ENCODE measurements at places on chromosomes 3 and 15.

DNA sequence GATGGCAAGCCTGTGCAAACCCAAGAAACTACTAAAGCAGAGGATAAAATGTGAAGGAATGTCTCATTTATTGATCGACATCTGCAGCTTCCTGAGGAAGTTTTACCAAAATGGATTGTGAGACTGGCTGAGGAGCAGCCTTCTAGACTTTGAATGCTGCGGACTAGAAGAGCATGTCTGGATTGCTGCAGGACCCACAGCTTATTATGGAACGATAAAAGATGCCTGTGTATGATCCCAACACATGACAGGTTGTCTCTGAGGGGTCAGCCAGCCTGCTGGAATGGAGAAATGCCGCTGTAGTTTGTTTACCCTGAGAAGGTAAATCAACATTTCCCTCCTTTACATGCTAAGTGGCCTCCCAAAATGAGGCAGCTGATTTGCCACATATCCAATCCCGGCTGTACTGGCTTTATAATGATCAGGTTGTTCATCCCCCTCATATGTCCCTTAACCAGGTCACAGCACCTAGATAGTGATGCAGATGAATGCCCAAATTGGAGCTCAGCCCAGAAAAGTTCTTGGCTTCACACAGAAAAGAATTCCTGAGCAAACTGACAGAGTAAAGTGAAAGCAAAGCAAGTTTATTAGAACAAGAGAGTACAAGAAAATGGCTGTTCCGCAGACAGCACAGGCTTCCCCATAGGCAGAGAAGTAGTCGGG lies 63.9 kb downstream of the IL12A start:
- no peak for DNase-seq

DNA sequence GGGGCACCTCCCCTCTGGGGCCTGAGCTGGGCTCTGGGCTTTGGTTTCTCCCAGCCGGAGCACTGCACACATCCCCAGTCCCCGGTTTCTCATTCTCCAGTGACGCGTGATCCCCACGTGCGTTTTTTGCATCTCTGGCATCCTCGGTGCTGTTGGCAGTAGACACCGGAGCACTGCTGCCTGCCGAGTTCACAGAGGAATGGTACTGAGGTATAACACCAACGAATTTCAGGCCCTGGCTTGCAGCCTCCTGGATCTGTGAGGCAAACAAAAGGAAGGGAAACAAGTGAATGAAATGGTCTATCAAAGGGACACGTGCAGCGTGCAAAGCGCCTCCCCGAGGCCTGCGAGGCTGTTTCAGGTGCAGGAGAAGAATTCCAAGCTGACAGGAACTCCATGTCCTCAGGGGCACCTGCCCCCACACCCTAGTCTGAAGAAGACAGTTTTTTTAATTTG lies 112.9 kb downstream of the OXNAD1 start:
- no peak for DNase-seq

DNA sequence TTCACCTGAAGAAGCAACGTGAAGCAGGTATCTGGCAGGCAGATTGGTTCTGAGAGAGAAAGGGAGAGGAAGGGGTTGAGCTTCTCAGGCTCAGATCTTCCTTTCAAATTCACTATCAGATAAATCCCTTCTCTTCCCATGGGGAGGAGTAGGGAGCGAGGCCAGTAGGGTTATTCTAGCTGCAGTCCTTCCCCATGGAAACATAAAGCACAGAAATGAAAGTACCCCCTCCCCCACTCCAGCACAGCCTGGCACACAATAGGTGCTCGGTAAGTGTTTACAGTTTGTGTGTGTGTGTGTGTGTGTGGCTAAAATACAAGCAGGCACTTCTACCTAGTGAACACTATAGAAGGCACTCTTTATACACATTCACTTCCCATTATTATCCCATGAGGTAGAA lies 20.8 kb upstream of the VPS8 start:
- DNase-seq: no peak

GRCh38 chr3:101128001-101128400 lies 134.8 kb upstream of the ABI3BP start:
- no peak for DNase-seq

- no peak for DNase-seq
These were observed 112.6 kb downstream of the GABRB3 start for GRCh38 chr15:26660241-26660640.

GRCh38 chr3:56193519-56193918 lies 274.7 kb downstream of the ERC2 start:
- no peak for DNase-seq

GRCh38 chr3:146218880-146219866 lies 31.7 kb downstream of the PLSCR4 start:
- no peak for DNase-seq

GRCh38 chr3:14911651-14912050 lies 35.7 kb upstream of the NR2C2 start:
- no peak for DNase-seq

- no peak for DNase-seq
These were observed 363.6 kb downstream of the RORA start for GRCh38 chr15:60865507-60865906.

GRCh38 chr3:141063831-141064230 lies 12.7 kb downstream of the SPSB4 start:
- no peak for DNase-seq

- DNase-seq: no peak
These were observed 25.3 kb downstream of the FOXL2 start for GRCh38 chr3:138921316-138922292.

GRCh38 chr15:74712311-74712710 lies 13.0 kb downstream of the CYP1A1 start:
- no peak for DNase-seq

DNA sequence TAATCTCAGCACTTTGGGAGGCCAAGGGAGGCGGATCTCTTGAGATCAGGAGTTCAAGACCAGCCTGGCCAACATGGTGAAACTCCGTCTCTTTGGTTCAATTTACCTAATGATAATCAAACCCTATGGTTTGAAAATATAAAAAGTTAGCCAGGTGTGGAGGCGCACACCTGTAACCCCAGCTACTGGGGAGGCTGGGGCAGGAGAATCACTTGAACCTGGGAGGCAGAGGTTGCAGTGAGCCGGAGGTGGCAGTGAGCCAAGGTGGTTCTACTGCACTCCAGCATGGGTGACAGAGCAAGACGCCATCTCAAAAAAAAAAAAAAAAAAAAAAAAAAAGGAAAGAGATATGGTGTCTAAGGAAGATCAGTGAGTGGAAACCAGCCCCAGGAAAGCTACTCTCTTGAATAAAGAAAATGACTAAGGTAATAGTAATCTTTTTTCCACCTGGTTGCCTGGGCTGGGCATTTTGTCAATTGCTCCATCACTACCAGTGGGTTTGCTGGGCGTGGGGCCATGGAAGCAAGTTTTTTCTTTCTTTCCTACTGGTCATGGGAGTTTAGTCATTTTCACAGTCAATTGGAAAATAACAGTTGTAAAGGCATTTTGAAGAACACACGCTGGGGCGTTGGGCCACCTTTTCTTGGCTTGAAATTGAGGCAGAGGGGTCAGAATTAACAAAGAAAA lies 387.6 kb upstream of the RGMA start:
- no peak for DNase-seq

- DNase-seq: no peak
These were observed 23.9 kb upstream of the BCL2L10 start for GRCh38 chr15:52136442-52136980.

DNA sequence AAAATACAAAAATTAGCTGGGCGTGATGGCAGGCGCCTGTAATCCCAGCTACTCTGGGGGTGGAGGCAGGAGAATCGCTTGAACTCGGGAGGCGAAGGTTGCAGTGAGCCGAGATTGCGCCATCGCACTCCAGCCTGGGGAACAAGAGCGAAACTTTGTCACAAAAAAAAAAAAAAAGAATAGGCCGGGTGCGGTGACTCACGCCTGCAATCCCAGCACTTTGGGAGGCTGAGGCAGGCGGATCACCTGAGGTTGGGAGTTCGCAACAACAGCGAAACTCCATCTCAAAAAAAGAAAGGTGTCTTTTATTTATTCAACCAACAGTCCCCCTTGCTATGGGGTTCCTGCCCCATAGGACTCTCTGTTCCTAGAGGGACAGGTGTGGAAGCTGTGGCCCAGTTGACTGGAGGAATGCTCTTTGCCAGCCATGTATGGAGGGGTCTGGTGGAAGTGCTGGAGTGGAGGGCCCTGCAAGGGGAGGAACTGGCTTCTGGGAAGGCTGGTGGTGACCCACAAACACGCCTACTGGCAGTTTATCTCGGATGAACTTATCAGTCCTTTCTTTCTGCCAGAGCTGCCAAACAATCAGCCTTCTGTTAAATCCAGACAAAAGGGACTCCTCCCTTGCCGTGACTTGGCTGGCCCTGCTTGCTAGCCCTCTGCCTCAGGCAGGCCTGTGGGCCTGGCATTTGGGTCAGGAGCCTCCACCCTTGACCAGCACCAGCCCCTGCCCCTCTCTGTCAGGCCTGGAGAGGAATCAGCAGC lies 4.6 kb upstream of the DAG1 start:
- DNase-seq: no peak
